ENCODE measurements at places on chromosomes 3 and 15.

- no peak for DNase-seq
Measured at GRCh38 chr15:51403072-51403878, 61.8 kb downstream of the GLDN start.

GRCh38 chr15:96331144-96331944 lies 844 bp downstream of the NR2F2 start:
- DNase-seq = no peak

GRCh38 chr3:73786321-73786807 lies 161.6 kb upstream of the PDZRN3 start:
- DNase-seq = no peak

- peak; percentile 100 for DNase-seq
Measured at GRCh38 chr15:43791993-43792760, at the start of gene SERF2. Gene SERF2, plus strand, starts transcription at chr15:43792320. Its CDS starts 57 bp downstream, at chr15:43792377.

DNA sequence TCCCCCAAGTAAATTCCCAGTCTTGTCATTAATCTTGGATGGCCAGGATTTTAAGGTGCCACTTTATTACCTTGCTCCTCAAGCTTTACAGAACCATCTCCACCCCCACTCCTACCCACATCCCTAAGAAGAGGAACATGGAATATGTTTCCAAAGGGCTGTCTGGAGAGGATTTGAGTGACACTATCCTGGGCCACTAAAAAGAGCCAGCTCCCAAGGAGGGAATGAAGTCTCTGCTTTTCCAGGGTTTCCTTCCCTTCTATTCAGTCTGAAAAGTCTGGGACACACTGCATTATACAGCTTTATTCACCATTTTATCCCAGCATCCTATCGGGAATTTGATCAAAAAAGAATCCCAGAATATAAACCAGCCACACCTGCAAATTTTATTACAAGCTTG lies 35.6 kb upstream of the MECOM start:
- no peak for DNase-seq

- no peak for DNase-seq
Measured at GRCh38 chr3:142046320-142047020, 102.9 kb downstream of the TFDP2 start.

DNA sequence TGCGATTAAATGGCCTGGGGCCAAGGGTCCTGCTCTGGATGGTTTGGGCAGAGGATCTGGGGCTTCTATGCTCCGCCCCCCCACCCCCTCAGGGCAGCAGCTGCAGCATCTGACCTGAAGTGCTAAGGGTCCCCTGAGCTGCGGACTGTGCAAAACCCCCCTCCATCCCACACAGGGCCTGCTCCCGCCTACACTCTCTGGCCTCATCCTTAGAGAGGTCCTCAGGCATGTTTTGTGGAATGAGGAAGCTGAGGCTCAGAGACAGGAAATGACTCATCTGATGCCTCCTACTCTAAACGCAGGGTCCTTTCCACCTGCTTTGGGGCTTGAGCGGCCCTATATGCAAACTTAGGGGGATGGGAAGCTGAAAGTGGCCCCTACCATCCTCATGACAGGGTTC lies 59.5 kb upstream of the CTSH start:
- DNase-seq = no peak

DNA sequence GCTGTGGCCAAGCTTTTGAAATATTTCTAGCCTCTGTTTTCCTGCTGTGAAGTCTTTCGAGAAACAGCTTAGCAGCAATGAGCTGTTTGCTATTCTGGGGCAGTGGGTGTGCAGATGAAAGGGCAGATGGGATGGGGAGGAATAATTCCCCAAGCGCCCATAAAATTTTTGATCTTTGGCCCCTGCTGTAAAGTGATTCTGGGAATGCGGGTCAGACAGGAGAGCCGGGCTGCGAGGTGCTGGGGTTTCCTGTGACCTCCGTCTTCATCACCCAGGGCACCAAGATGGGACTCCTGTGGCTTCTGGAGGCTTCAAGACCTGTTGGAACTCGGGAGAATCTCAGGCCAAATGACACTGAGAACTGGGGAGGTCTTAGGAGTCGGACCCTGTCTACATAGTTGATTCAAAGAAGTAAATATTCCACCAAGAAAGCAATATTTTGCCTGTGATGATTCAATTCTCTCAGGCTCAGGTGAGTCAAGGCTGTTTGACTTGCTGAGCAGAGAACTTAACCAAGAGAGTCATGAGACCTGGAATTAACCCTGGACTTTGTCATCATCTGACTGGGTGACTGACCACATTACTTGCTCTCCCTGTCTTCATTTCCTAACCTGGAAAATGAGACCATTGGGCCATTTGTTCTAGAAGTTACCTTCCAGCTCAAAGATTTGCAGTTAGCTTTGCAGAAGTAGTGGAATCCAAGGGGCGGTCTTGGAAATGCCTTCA lies 86.4 kb downstream of the POLR2M start:
- DNase-seq = no peak

- no peak for DNase-seq
Measured at GRCh38 chr15:69038508-69038907, 24.0 kb downstream of the NOX5 start.
